Central memory CD8-positive, alpha-beta T cell (primary cell): ENCODE measurements at places on chromosomes 4 and X.

DNA sequence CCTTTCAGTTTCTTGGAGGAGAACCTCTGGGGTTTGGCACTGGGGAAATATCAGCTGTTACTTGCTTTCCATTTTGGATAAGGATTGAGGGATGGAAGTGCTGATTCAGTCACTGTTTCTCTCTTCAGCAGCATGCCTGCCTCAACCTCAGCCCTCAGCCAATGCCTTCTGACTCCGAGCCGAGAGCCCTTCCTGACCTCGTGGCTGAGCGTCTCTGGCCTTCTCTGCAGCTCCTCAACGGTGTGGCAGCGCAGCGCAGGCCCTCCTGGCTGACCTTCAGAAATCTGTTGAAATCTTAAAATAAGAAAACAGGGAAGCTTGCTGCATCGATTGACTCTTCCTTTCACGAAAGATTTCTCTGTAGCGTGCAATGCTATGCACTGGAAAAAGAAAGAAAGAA is 434.3 kb upstream of the FAT1 start:
- no peaks in the 10 kb centered on the region for H3K27me3 ChIP-seq
- no peaks in the 10 kb centered on the region for H3K36me3 ChIP-seq
- no peak overlapping the region for H3K4me3 ChIP-seq
- H3K4me1 ChIP-seq, result no peaks in the 10 kb centered on the region

DNA sequence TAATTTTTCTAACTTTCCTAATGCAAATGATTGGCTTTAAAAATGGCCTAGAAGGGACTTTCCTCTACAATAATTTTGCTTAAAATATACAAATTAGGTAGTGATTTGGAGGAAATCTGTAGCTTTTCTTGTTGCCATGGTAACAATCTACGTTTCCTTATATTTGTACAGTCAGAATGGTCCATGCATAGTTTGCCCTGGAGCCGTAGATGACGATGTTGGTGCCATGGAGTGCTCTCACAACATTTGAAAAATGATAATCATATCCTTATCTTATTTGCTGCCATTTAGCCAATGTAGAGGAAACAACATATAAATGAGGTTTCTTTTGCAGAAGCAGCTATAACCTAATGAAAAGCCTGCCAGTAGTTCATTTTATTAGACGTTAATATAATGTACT is 89.0 kb upstream of the NMU start:
- H3K36me3 ChIP-seq, result no peaks in the 10 kb centered on the region
- H3K27me3 ChIP-seq, result peaks cover 26% of the 10 kb centered on the region
- no peak for DNase-seq
- no peak overlapping the region for H3K27ac ChIP-seq
- no peak overlapping the region for H3K4me3 ChIP-seq

DNA sequence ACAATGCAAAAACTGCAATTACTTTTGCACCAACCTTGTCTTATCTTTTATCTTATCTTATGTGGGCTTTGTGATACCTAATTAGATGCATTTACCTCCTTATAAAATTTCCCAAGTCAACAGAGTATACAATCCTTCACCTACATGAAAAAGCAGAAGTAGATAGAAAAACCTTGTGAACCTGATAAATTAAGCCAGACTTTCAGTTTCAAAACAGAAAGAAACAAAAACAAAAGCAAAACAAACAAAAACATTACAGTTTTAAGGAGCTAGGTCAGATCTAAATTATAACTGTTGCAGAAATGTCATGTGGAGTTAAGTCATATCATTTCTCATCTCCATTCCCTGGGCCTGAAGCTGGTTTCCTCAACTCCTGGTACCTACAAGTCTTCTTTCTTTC is 24.9 kb upstream of the CXXC4 start:
- H3K4me1 ChIP-seq, result no peaks in the 10 kb centered on the region
- no peak overlapping the region for H3K4me3 ChIP-seq
- no peaks in the 10 kb centered on the region for H3K36me3 ChIP-seq

GRCh38 chr4:158578476-158578875 is 56.8 kb downstream of the RXFP1 start:
- no peaks in the 10 kb centered on the region for H3K4me1 ChIP-seq
- H3K4me3 ChIP-seq, result no peak overlapping the region
- DNase-seq, result no peak
- peaks cover 2% of the 10 kb centered on the region for H3K36me3 ChIP-seq
- H3K27me3 ChIP-seq, result peaks cover under 1% of the 10 kb centered on the region

GRCh38 chr4:3679071-3679825 is 86.9 kb upstream of the ADRA2C start:
- H3K4me3 ChIP-seq, result no peak overlapping the region
- H3K36me3 ChIP-seq, result peaks cover 2% of the 10 kb centered on the region
- H3K4me1 ChIP-seq, result no peaks in the 10 kb centered on the region
- no peak for DNase-seq

DNA sequence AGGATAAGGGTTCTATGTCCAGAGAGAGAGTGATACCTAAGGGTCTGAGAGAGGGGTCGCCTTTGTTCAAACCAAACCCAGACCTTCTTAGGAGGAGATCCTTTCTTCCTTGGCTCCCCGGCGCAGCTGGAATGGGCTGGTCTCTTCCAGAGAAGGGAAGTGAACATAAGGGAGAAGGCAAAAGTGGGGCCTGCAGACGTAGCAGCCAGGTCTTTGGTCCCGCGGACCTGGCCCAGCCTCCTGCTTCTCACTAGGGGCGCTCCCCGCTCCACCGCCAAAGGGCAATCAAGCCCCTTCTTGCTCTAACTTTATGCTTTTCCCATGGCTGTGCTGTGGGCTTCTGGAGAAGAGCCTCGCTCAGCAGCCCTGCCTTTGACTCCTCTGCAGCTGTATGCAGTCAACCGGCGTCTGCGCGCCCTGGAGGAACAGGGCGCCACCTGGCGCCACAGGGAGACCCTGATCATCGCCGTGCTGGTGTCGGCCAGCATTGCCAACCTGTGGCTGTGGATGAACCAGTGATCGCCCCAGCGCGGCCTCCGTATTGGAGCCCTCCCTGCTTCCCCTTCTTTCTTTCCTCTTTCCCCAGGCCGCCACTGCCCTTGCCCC is 6.5 kb downstream of the FATE1 start:
- no peak overlapping the region for H3K27ac ChIP-seq
- no peaks in the 10 kb centered on the region for H3K4me1 ChIP-seq
- no peak for DNase-seq

DNA sequence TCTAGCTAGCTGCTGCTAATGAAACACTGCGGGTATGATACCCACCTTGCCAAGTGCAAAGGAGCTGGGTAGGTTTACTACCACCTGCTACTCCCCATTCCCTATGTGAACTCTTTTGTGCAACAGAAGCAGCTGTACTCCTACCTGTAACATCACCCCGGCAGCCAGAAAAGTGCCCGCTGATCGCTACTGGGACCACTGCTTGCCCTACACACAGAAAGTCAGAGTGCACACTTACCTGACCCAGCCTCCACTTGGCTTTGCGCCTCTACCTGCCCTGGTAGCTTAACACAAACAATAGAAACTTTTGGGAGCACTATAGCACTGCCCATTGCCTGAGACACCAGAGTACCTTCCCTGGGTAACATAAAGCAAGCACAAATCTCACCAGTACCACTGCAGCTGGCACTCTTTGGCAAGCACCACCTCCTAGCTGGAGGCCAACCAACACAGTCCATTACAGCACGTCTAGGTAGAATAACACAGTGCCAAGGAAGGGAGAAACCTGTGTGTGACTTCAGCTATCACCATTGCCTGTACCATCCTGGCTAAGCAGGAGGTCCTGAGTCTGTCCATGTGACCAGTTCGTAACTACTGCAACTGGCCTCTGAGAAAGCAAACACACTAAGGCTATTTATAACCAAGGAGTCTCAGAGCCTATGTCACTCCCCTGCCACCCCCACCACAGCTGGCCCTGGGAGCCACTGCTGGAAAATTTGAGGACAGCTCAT is 80.1 kb downstream of the CENPC start:
- H3K36me3 ChIP-seq, result peaks cover 2% of the 10 kb centered on the region
- H3K27me3 ChIP-seq, result no peaks in the 10 kb centered on the region
- H3K27ac ChIP-seq, result no peak overlapping the region
- H3K4me1 ChIP-seq, result no peaks in the 10 kb centered on the region
- DNase-seq, result no peak
- H3K4me3 ChIP-seq, result no peak overlapping the region

- no peak overlapping the region for H3K27ac ChIP-seq
- H3K27me3 ChIP-seq, result no peaks in the 10 kb centered on the region
- no peak for DNase-seq
These were observed 14.6 kb downstream of the SAT1 start for GRCh38 chrX:23797371-23798128.

GRCh38 chr4:112736718-112737135 is 99.8 kb downstream of the LARP7 start:
- no peaks in the 10 kb centered on the region for H3K36me3 ChIP-seq
- H3K27ac ChIP-seq, result no peak overlapping the region
- H3K4me3 ChIP-seq, result no peak overlapping the region

DNA sequence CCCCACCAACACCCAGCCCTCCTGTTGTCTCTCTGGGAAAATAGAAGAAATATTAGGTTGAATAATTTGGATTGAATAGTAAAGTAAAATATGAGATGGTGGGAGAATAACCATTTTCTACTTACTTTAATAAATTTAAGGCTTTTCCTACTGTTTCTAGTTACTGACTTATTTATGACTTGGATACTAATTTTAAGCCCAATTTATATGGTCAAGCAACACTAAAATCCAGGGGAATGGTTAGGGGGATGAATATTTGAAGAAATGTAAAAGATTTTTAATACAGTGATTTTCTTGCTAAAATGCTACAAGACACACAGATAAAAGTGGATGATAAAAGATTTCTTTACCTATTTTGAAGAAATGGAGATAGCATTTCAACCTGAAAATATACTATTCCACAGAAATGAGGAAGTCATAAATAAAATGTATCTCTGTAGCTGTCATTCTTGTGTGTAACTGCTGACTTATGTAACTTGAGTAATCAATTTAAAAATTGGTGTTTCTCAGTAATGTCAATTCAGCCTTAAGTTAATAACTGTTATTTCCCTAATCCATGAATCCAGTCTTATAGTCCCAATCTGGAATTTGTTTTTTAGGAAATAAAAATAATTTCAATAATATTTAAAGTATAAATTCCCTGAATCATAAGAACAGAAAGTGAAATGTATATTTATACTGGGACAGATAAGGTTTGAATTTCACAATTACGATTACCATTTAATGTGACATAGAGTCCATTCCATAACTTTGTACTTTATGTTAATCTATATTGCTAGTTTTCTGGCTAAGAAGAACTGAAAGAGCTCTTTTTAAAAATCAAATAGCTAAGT is 24.3 kb upstream of the IL2 start:
- no peak overlapping the region for H3K27ac ChIP-seq
- H3K27me3 ChIP-seq, result no peaks in the 10 kb centered on the region
- no peak for DNase-seq
- H3K4me3 ChIP-seq, result no peak overlapping the region
- H3K4me1 ChIP-seq, result no peaks in the 10 kb centered on the region
- H3K36me3 ChIP-seq, result no peaks in the 10 kb centered on the region

DNA sequence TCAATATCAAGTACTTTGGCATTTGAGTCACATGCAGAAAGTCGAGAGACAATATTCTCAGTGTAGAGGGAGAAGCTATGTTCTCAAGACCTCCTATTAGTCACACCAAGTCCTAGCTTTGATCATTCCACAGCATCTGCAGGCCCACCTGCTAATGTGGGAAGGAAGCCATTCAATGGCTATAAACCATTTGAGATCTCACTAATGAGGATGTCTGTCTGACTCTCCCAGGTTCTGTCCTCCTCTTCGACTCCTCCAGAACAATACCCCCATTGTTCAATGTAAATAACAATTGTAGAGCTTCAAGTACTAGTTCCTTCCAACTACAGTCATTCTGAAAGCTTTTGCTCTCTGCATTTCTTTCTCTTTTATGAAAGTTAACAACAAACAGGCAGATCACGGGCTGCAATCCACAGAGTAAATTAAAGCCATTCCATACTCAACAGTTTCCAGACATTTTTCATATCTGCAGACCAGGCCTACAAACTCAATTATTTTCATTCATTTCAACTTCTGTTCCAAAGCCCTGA is 140.2 kb upstream of the EDNRA start:
- DNase-seq, result no peak
- no peak overlapping the region for H3K27ac ChIP-seq
- H3K4me1 ChIP-seq, result no peaks in the 10 kb centered on the region

GRCh38 chr4:101066626-101067170 is 280.6 kb downstream of the PPP3CA start:
- no peaks in the 10 kb centered on the region for H3K27me3 ChIP-seq
- no peak overlapping the region for H3K4me3 ChIP-seq
- H3K36me3 ChIP-seq, result peaks cover 5% of the 10 kb centered on the region
- no peak overlapping the region for H3K27ac ChIP-seq

- H3K27me3 ChIP-seq, result peaks cover 10% of the 10 kb centered on the region
- H3K4me3 ChIP-seq, result no peak overlapping the region
- H3K4me1 ChIP-seq, result no peaks in the 10 kb centered on the region
- H3K27ac ChIP-seq, result no peak overlapping the region
- H3K36me3 ChIP-seq, result no peaks in the 10 kb centered on the region
These were observed 67.0 kb downstream of the HTRA3 start for GRCh38 chr4:8336412-8337075.

DNA sequence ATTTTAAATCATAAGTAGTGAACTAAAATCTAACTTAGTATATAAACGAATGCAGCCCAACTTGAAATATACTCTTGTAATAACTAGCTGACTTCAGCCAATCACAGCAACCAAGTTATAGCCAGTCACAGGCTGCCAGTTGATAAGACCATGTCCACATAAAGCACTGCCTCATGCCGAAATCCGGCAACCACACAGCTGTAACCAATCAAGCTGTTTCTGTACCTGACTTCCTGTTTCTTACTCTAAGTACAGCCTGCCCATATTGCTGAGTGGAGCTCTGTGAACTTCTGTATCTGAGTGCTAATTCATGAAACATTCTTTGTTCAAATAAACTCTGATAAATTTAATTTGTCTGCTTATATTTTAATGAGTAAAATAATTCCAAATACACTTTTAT is 805.3 kb upstream of the EPHA5 start:
- no peak overlapping the region for H3K4me3 ChIP-seq
- DNase-seq, result no peak
- no peak overlapping the region for H3K27ac ChIP-seq
- H3K4me1 ChIP-seq, result no peaks in the 10 kb centered on the region
- no peaks in the 10 kb centered on the region for H3K36me3 ChIP-seq

DNA sequence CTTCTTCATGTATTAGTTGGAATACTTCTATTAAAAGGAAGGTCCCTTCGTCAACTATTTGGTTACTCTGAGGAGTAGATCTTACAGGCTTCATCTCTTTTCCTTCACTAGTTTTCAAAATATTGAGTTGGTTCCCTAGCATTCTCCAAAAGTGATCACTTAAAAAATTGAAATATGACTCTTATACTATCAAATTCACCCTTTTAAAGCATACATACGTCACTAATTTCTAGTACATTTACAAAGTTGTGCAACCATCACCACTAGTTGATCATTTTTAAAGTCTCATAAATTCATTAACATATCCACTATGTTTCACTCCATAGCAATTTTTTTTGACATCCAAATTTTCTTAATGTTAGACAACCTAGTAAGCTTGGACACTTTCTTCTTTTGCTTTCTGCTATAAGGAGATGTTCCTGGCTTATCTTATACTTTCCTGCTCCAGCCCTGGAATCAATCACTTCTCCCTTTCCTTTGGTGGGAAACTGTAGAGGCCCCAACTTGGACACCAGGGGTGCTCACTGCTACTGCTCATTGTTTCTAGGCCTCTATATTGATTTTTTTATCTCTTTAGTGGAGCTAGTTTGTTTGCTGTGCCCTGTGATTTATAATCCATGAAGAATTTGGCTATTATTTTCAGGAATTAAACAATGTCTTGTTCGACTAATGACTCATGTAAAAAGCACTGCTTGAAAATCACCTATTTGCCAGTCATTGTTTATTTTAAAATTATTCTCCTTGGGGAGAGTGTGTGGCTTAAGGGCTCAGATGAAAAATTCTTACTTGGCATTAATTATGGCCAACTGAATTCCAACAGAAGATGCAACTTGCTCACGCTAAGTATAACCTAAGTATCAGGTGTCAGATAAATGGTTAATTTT is 4.0 kb upstream of the ZFX start:
- peaks cover 4% of the 10 kb centered on the region for H3K4me1 ChIP-seq
- H3K36me3 ChIP-seq, result peaks cover 6% of the 10 kb centered on the region
- no peak overlapping the region for H3K27ac ChIP-seq
- no peaks in the 10 kb centered on the region for H3K27me3 ChIP-seq
- DNase-seq, result no peak
